ENCODE measurements at places on chromosomes 16 and 17. TPM values are rescaled to one million over a fixed set of nuclear protein-coding genes. Genes with fewer than 3 reads are reported as not detected.
A peak's percentile ranks its signal among the peaks of the same experiment; 100 is the strongest.

GRCh38 chr17:65447823-65448222 lies 113.6 kb downstream of the AXIN2 start:
- H3K27ac ChIP-seq: no peak overlapping the region
- no peaks in the 10 kb centered on the region for H3K27me3 ChIP-seq
- no peak overlapping the region for H3K4me3 ChIP-seq
- no peaks in the 10 kb centered on the region for H3K36me3 ChIP-seq
- no peak for DNase-seq

- H3K4me3 ChIP-seq: peak overlapping the region; percentile 80
- H3K27me3 ChIP-seq: no peaks in the 10 kb centered on the region
- DNase-seq: no peak
- peaks cover 48% of the 10 kb centered on the region for H3K4me1 ChIP-seq
- peaks cover 21% of the 10 kb centered on the region for H3K36me3 ChIP-seq
These were observed 1.7 kb downstream of the ARHGDIA start for GRCh38 chr17:81869221-81870130.

GRCh38 chr17:16273499-16273898 lies 56.5 kb downstream of the PIGL start:
- no peak overlapping the region for H3K27ac ChIP-seq
- H3K4me1 ChIP-seq: no peaks in the 10 kb centered on the region
- H3K4me3 ChIP-seq: no peak overlapping the region
- H3K27me3 ChIP-seq: no peaks in the 10 kb centered on the region
- DNase-seq: no peak
- H3K36me3 ChIP-seq: no peaks in the 10 kb centered on the region

GRCh38 chr17:14461227-14461548 lies 160.3 kb downstream of the HS3ST3B1 start:
- H3K27me3 ChIP-seq: no peaks in the 10 kb centered on the region
- H3K36me3 ChIP-seq: no peaks in the 10 kb centered on the region
- DNase-seq: no peak
- no peak overlapping the region for H3K27ac ChIP-seq

- DNase-seq: no peak
- H3K4me1 ChIP-seq: no peaks in the 10 kb centered on the region
- no peaks in the 10 kb centered on the region for H3K36me3 ChIP-seq
These were observed 37.2 kb downstream of the GRIN2C start for GRCh38 chr17:74822335-74822938.

LYZL6 gene
- total RNA-seq: not detected

ZDHHC1 gene
- total RNA-seq: 9.5 TPM
